ENCODE measurements at places on chromosomes 2 and 18.

GRCh38 chr2:177072090-177072489, 140.5 kb upstream of the HNRNPA3 start:
- no peak for DNase-seq

GRCh38 chr2:28034696-28035095, 144.2 kb downstream of the BABAM2 start:
- DNase-seq, result no peak

DNA sequence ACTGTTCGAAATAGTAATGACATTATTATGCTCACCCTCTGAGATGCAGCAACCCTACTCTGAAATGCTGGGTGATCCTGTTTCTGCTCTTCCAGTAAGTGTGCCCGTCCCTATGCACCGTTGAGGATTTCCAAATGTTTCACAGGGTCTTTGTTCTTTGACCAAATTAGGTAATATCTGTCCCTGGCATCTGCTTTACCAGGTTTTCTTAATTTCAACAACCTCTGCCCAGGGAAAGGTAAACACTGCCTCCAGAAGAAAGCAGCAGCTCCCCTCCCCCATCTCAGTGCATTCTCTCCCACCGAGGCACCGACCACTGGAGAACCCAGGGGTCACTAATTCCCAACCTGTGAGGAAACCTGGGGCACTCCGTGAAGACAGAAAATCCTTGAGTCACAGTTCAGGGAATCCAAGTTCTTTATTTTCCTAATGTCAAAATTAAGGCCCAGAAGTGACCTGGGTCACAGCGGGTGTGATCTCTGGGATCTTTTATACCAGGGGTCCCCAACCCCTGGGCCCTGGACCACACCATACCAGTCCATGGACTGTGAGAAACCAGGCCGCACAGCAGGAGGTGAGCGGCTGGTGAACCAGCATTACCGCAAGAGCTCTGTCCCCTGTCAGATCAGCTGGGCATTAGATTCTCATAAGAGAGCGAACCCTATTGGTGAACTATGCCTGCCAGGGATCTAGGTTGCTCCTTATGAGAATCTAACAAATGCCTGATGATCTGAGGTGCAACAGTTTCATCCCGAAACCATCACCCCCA, 1.2 kb upstream of the GRB14 start:
- DNase-seq, result no peak

- no peak for DNase-seq
Measured at GRCh38 chr18:567122-567521, 13.1 kb upstream of the CETN1 start.

DNA sequence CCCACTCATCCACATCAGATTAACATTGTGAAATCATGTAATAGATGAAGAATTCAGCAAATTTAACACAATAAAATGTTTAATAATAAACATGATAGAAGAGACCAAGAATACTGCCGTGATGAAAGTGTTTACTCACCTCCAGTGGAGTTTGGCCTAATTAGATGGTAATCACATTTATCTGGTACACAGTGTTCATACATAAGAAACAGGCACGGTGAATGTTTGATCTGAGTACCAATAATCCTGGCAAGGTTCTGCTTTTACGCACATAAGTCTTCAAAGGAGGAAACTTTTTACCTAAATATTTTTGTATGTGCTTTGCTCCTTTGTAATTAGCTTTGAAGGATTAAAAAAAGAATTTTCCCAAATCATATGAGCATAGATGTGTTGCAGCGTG, 122.5 kb downstream of the IRS1 start:
- DNase-seq, result no peak

DNA sequence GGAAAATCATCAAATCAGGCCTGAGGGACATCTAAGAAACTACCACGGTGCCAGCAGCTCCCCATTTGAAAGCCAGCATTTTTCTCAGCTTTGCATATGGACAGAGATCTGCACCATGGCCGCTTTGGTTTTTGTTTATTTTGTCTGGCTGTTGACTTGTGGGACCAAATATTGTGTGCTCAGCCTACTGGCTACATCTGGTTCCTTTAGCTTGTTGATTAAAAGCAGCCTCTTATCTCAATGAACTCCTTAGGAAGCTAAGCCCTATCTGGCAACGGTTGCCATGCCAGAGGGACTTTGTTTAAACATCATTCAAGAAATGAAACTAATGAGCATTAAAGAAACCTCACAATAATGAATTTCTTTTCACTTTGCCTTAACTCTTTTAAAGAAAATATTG, 32.4 kb upstream of the CCDC150 start:
- DNase-seq, result no peak

DNA sequence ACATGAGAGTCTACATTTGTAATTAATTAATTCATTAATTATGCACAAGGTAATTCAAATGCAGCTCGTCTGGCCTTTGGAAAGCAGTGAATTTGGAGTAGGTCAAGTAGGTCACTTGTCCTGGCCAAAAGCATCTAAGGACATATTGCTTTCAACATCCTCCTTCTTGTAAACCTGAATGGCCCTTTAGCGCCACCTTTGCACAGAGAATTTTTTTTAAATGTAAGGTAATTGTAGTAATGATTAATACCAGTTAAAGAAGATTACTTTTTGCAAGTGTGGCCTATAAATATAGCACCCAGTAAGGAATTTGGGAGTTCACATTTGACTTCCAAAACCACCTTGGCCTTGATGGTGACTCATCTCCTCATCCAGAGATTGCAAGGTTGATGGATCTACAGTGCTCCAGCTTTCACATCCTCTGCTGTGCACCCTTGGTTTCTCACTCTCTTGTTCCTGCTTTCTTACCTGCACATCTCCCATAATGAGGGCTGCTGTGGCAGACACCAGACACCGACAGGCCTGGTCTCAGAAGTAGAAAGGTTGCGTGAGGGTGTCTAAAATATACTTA, 481.7 kb downstream of the TGIF1 start:
- DNase-seq, result no peak

- DNase-seq, result no peak
Measured at GRCh38 chr2:22867973-22868372, 517.0 kb upstream of the KLHL29 start.

DNA sequence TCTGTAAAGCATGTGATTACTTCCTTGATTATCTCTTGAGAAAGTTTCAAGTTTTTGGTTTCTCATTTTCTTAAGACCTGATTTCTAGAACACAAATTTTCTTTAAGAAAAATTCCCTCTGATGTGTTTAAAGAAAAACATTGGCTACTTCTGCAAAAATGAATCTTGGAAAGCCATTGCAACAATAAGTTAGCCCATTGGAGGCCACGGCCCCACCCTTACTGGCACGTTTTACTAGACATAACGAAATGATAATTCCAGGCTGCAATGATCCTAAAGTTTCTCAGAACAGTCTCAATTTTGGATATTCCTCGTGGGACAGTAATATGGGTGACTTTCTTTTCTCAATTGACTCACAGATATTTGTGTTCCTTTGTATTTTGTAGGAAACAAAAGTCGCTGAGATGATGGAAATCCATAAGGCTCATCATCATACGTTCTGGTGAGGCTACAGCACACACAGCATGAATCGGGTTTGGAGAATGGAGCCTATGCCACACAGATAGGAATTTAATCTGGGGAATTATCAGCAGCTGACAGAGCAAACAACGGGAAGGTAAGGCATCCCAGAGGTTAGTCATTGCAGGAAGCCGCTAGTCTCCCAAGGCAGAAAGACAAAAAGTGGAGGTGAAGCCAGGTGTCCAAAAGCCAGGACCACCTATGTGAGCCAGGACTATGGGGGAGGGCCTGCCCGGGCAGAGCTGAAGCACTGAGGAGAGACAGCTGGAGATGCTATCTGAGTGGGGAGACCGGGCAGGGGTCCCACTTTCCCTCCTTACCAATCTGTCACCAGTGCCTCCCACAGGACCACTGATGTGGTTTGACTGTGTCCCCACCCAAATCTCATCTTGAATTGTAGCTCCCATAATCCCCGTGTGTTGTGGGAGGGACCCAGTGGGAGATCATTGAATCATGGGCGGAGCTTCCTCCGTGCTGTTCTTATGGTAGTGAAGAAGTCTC, 35.9 kb downstream of the SOWAHC start:
- DNase-seq, result no peak

- DNase-seq, result no peak
Measured at GRCh38 chr2:191863988-191864387, 17.1 kb upstream of the CAVIN2 start.

GRCh38 chr2:170221317-170222288, 43.7 kb downstream of the MYO3B start:
- DNase-seq, result no peak

DNA sequence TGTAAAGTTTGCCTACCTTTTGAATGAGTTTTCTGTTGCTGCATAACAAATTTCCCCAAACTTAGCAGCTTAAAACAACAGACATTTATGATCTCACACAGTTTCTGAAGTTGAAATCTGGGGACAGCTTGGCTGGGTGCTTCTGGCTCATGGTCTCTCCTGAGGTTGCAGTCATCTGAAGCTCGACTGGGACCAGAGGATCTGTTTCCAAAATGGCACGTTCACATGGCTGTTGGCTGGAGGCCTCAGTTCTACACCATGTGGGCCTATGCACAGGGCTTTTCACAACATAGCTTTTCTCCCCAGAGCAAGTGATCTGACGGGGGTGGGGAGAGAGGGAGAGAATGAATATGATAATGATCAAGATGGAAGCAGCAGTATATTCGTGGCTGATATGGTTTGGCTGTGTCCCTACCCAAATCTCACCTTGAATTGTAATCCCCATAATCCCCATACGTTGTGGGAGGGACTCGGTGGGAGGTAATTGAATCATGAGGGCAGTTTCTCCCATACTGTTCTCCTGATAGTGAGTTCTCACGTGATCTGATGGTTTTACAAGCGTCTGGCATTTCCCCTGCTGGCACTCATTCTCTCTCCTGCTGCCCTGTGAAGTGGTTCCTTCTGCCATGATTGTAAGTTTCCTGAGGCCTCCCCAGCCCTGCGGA, 3.5 kb downstream of the RALB start:
- no peak for DNase-seq

DNA sequence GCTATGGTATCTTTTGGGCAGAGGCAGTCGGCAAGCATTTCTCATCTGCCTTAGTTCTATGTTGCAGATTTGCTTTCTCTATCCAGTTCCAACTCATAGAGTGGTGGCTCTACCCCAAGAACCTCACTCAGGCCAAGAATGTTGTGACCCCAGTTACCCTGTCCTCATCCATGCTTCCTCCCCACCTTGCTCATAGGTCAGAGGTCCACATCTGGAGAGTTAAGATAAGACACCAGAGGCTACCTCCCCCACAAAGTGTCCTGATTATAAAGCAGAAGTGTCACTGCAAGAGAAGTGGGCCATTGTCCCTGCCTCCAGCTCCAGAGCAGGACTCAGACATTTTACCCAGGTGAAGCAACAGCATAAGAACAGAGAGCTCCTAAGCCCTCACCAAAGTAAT, 276.8 kb upstream of the CHST9 start:
- no peak for DNase-seq

GRCh38 chr2:27390822-27391679, 10.5 kb upstream of the ZNF513 start:
- no peak for DNase-seq

GRCh38 chr2:140504601-140505000, 1626.2 kb downstream of the LRP1B start:
- no peak for DNase-seq

GRCh38 chr2:8710951-8711350, 29.1 kb downstream of the ID2 start:
- DNase-seq, result no peak

GRCh38 chr18:31273812-31274527, 44.0 kb upstream of the DSG1 start:
- DNase-seq, result no peak

DNA sequence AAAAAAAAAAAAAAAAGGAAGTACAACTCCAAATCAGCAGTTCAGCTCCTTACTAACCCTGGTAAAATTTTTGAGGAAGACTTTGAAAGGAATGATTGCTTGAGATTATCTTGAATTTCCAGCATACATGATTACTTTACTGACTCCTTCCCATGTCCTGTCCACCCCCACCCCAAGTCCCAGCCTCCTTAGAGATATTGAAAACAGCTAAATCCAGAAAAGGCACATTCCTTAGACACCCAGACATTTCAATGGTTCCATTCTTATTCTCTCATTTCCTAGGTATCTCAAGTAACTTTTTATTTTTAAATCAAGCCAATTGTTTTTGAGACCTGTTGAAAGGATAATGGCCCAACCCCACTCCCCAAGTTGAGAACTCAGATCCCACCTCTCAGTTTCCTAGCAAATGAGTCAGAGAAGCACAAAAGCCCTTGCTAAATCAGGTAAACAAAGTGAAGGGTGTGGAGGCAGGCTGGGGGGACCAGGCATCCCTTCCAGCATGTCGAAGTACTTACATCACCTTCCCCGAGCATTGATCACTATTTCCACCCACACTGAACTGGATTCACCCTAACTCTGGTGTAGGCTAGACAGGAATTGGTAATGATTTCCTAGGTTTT, 95.4 kb upstream of the FZD7 start:
- no peak for DNase-seq

DNA sequence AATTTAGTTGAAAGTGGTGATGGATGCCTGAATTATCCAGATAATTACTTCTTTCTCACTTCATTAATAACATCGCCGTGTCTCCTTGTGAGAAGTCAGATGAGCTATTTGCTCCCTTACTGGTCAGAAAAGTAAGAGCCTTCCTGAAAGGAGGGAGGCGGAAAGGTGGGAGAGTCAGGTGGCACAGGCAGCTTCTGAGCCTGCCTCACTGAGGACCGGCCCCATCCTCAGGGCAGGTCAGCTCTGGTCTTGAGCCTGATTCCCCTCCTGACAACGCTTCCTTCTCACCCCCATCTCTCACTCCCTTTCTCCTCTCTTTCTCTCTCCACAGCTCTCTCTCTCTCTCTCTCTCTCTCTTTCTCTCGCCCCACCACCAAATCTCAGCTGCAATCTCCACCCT, 10.1 kb upstream of the APOB start:
- no peak for DNase-seq

DNA sequence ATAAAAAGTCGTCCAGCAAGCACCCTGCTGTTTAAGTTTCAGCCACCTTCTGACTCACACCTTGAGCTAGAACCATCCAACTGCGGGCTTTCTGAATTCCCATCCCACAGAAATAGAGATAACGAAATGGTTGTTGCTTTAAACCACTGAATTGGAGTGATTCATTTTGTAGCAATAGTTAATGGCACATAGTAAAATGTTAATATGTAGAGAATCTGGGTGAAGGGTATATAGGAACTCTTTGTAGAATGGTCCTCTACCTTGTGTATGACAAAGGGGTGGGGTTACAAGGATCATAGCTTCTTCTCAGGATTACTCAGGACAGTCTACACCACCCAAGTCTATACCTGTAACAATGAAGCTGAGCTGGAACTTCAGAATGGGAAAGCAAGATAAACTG, 2.4 kb upstream of the MAPRE3 start:
- no peak for DNase-seq

GRCh38 chr18:33495278-33495677, 54.8 kb upstream of the CCDC178 start:
- no peak for DNase-seq
